ENCODE measurements at places on chromosomes 6 and 20. TPM values are rescaled to one million over a fixed set of nuclear protein-coding genes. Genes with fewer than 3 reads are reported as not detected.

The SASH1 gene
- 64.5 TPM for total RNA-seq

The KIF25 gene
- total RNA-seq = 5.3 TPM

The TINAG gene
- total RNA-seq = not detected

The BPI gene
- total RNA-seq = 0.49 TPM

The SLC4A11 gene
- 8.8 TPM for total RNA-seq

All from lung (tissue), 17 donors.